ENCODE measurements at places on chromosomes 5 and 9.

- DNase-seq = no peak
These were observed 3.7 kb upstream of the DUSP1 start for GRCh38 chr5:172774561-172775315.

- no peak for DNase-seq
These were observed 164.2 kb downstream of the C9orf50 start for GRCh38 chr9:129456549-129457324.

DNA sequence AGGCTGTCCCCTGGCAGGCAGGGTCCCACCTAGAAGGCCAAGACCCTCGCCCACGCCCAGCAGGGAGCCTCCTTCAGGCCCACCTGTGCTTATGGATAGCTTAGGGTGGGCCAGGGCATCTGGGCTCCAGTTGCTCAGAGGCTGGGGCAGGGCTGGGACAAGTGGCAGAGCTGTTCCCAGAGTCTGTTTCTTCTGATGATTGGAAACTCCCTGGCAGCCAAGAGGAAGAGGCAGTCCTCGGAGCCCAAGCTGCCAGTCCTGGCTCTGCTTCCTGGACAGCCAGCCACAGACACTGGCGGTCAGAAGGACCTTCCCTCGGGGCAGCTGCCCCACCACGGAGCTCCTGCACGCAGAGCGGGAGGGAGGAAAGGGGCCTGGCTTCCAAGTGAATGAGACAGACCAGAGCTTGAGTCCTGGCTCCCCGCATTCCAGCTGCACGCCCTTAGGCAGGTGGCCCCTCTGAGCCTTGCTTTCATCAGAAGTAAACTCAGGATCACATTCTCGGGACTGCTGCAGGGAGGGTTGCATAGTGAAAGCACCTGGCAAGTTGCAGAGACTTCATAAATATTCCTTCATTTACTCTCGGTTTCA, 37.9 kb upstream of the GABRP start:
- DNase-seq = no peak

GRCh38 chr5:141135718-141136266, 786 bp downstream of the PCDHB5 start:
- DNase-seq = no peak

DNA sequence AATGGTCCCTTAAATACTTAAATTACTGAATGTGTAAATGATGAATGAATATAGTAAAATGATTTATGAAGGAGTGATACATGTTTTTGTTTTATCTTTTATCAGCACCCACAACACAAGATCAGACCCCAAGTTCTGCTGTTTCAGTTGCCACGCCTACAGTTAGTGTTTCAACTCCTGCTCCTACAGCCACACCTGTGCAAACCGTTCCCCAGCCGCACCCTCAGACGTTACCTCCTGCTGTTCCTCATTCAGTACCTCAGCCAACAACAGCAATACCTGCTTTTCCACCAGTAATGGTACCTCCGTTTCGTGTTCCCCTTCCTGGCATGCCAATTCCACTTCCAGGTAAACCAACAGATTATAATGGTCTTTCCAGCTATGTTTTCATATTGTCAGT, 16.3 kb downstream of the TCERG1 start:
- no peak for DNase-seq

DNA sequence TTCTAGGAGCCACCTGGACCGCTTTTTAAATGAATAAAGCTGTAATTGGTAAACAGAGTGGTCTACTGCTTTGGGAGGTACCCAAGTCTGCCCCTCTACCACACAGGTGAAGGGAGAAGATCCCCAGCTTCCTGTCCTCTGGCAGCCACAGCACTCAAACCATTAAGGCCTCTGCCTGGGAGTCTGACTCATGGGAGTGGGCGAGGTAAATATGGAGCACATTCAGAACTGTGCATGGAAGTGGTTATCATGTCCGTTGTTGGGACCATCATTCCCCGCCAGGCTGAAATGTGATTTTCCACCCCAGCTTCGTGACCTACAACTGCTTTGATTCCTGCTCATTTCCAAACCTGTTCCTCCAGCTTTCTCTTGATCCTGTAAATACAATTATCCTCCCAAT, 59.5 kb upstream of the ALDH1B1 start:
- no peak for DNase-seq

GRCh38 chr5:140855772-140856674, at the start of gene PCDHA10:
Gene PCDHA10, plus strand, starts transcription at chr5:140855897. Its CDS starts 152 bp downstream, at chr5:140856049.
- no peak for DNase-seq

DNA sequence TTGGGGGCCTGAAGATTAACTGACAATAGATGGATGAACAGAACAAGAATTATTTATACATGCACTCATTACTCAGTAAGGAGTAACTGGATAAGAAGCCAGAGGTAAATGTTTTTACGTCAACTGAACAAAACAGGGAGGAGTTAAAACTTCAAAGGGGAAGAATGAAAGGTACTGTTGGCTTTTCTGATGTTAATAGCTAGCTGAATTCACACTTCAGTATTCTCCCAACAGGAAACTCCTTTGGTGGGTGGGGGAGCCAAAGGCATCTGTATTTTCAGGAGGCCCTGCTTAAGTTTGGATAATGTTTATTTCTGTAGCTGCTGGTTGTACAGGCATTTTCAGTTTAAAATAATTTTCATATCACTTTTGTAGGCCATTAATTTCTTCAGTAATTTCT, 23.2 kb upstream of the RFK start:
- DNase-seq = no peak

DNA sequence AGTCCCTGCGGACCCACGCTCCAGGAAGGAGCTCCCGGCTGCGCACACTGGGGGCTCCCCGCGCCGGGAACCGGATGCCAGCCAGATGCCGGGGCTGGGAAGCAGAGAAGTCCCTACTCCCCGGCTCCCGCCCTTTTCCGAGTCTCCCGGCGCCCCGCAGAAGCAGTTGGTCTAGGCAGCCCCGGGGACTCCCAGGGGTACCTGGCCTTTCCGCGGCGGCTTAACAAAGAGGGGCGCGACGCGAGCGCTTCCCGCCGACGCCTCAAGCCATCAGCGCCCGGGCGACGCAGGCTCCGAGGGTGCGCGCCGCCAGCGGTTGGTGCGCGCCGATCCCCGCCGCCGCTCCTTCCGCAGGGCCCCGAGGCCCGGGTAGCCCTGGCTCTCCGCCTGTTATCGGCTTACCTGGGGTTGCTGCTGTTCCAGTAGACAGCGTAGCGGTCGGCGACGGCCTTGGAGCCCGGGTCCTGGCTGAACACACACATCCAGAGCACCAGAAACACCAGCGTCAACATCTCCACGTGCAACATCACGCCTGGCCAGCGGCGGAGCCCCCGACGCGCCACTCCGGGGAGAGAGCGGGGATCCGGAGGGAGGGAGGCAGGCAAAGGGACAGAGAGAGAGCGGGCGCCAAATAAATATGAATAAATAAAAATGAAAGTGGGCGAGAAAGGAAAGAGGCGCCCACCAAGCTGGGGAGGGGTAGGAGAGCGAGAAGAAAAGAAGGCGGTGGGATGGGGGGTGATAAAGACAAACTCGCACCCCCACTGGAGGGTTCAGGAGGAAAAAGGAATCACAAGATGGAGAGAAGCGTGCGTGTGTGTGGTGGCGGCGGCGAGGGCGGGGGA, 428 bp downstream of the EFNA5 start:
- no peak for DNase-seq

DNA sequence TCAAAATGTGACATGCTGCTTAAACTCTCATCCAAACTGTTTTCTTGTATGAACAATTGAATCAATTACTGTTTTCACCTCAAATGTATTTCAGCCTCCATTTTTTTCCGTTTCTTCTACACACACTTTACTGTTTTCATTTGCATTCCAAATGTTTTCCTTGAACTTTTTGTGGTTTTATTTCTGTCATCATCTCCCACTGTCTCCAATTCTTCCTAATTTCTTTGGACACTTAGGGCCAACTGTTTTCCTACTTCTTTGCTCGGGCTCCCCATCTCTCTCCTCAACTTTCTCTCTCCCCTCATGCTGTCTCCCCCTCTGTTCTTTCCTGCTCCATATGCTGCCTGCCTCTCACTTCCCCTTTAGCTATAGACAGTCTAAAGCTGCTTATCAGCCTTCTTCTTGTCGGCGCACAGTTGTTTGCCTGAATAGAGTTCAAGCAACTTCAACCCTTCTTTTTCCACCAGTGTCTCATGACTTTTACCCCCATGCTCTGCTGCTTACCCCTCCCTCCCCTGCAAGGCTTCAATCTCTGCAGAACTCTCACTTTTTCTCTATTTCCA, 443.4 kb downstream of the DTWD2 start:
- DNase-seq = no peak

DNA sequence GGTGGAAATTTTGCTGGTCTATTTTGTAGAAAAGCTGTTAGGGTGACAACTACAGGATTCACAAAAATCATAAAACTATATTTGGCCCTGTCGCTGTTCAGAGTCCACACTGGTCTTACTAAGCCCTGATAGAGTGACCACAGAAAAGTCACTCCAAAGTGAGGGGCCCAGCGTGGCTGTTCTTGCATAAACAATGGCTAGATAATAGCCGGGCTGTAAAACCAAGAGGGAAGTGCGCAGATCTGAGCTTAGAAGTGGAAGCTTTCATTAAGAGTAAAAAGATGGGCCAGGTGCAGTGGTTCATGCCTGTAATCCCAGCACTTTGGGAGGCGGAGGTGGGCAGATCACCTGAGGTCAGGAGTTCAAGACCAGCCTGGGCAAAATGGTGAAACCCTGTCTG, 15.5 kb upstream of the CTSL start:
- no peak for DNase-seq

GRCh38 chr5:138466900-138467710, 1.8 kb downstream of the EGR1 start:
- DNase-seq = no peak
